ENCODE measurements at places on chromosomes 3 and 15.

- DNase-seq: no peak
These were observed 75.0 kb upstream of the MBNL1 start for GRCh38 chr3:152193673-152194267.

- DNase-seq: no peak
These were observed 109.2 kb downstream of the TMEM266 start for GRCh38 chr15:76169018-76169417.

- no peak for DNase-seq
These were observed 9.4 kb upstream of the DYNLT2B start for GRCh38 chr3:196327405-196327804.

GRCh38 chr15:96247621-96248305 lies 82.7 kb upstream of the NR2F2 start:
- DNase-seq: no peak

DNA sequence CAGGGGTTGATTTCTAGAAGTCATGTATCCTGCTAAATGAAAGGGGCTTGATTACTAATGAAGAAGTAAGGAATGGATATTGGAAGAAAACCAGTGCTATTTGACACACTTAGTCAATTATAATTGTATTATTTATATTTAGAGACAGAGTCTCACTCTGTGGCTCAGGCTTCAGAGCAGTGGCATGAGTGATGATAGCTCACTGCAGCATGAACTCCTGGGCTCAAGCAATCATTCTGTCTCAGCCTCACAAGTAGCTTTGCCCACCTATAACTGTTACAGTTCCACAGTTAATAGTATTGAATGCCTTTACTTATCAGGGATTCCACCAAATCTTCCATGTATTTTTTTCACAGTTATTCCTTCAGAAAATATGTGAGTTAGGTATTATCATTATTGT lies 432.0 kb upstream of the TGFBR2 start:
- DNase-seq: no peak

DNA sequence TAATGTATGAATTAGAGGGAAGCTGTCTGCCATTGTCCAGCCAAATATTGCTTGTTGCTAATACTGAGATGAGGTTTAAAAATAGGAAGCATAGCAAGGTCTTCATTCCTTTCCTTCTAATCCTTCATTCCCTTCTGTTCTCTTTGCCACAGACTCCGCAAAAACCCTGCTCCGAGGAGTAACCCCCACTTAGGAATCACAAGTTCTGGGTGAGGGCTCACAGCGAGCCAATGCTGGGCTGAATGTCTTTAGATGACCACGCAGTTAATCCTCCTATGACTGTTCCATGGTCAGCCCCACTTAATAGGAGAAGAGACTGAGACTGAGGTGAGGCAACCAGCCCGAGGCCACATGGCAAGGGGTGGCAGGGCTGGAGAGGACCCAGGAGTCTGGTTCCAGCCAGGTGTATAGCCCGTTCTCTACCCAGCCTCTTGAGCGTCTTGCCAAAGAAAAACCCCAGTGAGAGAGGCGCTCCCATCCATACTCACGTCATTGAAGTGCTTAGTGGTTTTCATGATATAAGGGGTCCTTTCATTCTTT lies 44.9 kb upstream of the CTSH start:
- DNase-seq: no peak

DNA sequence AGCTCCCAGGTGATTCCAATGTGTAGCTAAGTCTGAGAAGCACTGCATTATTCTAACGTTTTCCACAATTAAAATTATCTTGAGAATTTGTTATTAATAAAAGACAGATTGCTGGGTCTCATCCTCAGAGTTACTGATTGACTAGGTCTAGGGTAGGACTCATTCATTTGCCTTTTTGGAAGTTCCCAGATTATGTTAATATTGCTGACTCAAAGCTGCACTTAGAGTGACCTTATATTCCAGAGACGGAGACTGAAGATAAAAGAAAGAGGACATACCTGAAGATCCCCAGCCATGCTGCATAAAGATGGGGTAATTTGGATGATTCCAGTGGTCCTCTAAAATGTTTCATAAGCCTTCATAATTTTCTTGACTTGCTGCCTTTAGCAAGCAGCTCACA lies 81.8 kb downstream of the PLSCR2 start:
- no peak for DNase-seq

DNA sequence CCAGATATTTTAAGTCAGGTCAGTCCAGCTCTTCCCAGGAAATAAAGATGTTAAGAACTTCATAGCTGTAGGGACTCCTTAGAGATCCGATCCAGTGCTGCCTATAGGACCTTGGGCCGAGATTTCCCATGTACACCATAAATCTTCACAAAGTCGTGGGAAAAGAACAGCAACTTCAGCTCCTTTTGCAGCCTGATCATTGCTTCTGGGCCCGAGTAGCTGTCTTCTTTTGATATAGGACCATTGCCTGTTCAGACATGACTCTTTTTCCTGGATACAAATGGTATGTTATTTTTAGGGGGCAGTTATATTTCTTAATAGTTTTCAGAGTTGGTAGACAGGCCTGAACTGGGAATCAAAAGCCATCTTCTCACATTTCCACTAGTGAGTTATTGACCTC lies 20.5 kb downstream of the IL1RAP start:
- DNase-seq: no peak

Data from stimulated activated CD8-positive, alpha-beta memory T cell treated with anti-CD3 and anti-CD28 coated beads, Interleukin-4, amount 100 ng/mL, for 1 hour (primary cell).